ENCODE measurements at places on chromosomes 2 and 18.

GRCh38 chr2:136423516-136423996 is 305.6 kb upstream of the CXCR4 start:
- DNase-seq: peak; percentile 91

GRCh38 chr2:222228054-222228453 is 70.7 kb downstream of the PAX3 start:
- no peak for DNase-seq

DNA sequence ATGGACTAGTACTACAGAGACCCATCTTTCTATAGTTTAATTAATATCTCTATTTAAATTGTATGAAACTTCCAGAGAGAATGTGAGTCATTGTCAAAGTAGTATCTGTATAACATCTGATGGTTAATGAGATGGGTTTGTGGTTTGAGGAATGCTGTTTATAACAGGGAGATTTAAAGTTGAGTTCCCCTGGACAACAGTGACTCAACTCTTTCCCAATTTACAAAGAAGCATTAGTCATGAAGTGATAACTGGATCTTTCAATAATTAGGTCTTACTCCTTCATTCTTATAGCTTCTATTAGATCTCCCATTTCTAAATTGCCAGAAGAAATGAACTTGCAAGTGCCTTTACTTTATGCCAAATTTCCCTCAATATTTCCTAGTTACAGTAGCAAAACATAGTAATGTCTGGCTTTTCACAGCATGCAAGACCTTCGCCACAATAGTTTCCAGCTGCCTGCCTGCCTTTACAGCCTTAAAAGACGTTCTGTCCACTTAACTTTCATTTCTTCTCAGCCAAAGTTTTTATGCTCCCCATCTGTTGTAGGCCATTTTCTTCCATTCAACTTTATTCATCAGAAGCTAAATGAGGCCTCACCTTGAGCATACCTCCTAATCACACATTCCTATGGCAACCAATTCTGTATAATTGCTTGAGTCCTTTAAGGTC is 47.7 kb upstream of the WDR75 start:
- no peak for DNase-seq

DNA sequence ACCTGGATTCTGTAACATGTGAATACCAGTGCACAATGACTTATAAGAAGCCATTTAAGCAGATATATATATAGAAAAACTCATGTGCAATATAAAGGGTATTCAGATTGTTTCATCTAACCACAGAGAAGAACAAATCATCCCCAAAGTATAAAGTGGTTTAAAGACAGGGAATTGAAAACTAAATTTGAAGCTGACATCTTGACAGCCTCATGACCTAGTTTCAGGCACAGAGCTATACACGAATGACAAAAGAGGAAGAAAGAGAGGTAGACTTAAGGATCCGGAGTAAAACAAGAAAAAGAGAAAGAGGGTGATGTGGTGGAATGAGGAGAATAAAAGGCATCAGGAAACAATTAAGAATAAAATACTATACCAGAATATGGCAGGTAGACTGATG is 194.5 kb downstream of the EPHA4 start:
- no peak for DNase-seq

DNA sequence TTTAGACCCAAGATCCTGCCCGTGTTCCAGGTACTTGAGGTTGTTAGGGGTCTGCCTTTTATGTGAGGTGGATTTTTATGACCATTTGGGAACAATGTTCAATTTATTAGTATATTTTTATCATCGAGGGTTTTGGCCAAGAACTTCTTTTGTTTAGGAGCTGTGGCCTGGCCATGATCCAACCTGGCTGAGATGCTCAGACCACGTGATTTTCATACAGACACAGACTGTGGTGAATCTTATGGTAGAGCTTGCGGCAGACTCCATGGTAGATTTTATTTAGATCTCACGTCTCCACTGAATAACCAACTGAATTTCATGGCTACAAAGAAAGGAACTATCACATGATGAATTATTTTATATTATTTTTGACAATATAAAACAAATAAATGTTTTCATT is 405.5 kb upstream of the VWC2L start:
- DNase-seq: no peak

- DNase-seq: no peak
These were observed 19.5 kb downstream of the GPR45 start for GRCh38 chr2:105261061-105261460.

DNA sequence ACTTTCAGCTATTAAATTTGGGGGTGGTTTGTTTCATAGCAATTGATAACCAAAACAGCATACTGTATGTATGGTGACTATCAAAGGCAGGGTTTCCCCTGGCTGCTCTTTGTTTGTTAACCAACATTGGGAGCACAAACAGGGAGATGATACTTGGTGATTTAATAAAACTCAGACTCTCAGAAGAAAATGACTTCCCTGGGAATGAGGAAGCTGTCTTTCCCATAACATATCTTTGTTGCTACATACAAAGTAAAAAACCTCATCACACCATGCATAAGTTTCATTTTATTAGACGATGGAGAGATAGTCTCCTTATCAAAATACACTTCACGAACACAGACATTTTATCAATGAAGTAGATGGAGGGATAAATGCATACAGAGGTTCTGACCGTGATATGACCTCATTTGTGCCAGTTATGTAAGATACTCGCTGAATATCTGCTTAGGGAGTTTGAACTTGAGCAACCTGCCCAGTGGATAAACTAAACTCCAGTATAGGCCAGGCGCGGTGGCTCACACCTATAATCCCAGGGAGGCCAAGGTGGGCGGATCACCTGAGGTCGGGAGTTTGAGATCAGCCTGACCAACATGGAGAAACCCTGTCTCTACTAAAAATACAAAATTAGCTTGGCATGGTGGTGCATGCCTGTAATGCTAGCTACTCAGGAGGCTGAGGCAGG is 3.8 kb upstream of the NFE2L2 start:
- no peak for DNase-seq

- no peak for DNase-seq
These were observed 41.0 kb upstream of the ASAP2 start for GRCh38 chr2:9165625-9166024.

DNA sequence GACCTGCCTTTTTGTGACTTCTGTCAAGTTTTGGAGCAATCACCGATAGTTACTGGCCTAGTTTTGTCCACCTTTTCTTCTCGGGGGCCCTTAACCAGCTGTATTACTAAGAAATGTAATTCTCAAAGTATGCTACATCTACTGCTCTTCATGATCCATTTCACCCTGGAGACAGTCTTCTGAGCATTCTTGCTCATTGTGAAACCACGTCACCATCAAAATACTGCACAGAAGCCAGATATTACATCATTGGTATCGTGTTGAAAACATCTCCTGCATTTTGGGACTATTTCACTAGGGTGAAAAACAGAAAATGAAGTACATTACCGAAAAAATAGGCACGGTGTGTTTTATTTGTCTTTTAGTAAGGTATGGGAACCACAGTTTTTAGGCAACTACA is 11.7 kb downstream of the LYPD6B start:
- no peak for DNase-seq

GRCh38 chr2:123518367-123518766 is 506.7 kb upstream of the CNTNAP5 start:
- no peak for DNase-seq

DNA sequence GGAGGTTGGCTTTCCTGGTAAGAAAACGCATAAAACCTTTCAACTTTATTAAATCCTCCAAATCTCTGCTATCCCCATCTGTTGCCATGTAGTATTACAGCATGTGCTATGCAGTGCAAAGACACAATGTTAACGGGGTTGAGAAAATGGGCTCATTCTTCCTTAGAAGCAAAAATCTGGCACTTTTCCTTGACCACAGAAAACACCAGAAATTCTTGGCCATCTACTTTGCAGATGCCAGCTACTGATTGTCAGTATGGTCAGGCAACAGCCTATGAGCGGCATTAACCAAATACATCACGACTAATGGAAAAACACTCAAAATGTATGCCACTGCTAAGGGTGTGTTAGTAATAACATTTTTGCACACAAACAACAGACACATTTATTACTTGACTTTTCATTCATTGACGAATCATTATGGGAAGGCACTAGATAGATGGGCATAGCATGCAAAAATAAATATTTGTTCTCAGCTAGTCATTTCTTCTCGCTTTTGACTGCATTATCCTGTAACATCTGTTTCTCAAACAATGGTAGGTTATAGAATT is 65.2 kb upstream of the CRIM1 start:
- DNase-seq: no peak

- no peak for DNase-seq
These were observed 144.9 kb upstream of the MYCN start for GRCh38 chr2:15795426-15795825.

- DNase-seq: no peak
These were observed 388.9 kb upstream of the RGPD4 start for GRCh38 chr2:107437807-107438206.

GRCh38 chr18:33670029-33670428 is 92.0 kb downstream of the ASXL3 start:
- DNase-seq: no peak

- DNase-seq: no peak
These were observed 260.3 kb downstream of the TPGS2 start for GRCh38 chr18:36568487-36568886.

DNA sequence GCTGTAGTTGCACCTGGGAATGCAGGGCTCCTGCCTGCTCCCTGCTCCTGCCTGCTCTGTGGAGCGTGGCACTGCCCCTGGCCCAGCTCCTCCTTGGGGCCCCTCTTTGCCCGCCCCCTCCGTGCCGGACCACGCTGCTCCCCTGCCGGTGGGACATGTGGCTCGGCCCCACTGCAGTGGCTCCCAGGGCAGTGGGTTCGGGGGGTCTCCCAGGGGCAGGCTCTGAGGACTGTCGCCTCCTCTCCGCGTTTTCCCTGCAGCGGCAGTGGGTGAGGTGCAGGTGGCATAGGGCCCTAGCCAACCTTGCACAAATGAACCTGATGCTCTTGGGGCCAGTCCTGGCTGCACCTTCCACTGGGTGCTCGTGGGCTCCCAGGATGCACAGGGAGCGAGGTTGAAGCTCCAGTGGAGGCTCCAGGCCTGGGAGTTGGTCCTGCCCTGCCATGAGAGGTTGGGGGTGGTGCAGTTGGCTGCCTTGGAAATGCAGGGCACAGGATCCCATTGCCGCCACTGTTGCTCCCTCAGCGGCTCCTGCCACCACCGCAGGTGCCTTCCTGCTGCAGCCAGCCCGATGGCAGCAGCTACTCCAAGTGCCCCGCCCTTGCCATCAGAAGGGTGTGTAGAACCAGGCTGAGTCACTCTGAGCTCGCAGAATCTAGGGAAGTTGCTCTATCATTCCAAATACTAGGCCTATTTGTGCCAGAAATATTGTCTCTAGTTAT is 313.1 kb upstream of the SYT4 start:
- no peak for DNase-seq

DNA sequence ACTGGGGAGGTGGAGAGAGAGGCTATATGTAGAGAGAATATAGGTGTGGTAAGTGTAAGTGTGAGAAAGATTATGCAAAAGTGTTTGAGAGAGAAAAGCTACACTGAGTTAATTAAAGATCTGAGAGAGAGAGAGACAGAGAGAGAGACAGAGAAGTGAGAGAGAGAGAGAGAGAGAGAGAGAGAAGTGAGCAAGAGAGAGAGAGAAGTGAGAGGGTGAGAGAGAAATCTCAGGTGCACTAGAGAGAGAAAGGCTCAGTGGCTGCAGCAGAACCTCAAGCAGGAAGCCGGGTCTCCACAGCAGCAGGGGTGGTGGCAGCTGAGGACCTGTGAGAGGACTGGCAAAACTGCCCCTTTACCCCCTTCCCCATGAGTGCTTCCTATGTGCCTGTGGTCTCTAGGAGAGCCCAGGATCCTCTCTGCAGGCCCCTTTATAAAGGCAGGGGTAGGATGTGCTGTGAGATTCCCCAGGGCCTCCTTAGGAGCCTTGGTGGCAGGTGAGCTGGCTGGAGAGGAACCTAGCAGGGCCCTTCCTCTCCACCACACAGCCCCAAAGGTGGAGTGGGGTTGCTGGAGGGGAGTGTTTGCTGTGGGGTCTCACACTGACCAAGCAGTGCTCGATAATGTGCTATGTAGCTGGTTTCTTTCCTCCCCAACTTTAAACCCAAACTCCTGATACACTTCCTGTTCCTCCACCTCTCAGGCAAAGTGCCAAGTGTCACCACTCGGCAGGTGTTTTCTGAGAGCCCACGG is 52.6 kb downstream of the SLC4A5 start:
- peak; percentile 68 for DNase-seq

DNA sequence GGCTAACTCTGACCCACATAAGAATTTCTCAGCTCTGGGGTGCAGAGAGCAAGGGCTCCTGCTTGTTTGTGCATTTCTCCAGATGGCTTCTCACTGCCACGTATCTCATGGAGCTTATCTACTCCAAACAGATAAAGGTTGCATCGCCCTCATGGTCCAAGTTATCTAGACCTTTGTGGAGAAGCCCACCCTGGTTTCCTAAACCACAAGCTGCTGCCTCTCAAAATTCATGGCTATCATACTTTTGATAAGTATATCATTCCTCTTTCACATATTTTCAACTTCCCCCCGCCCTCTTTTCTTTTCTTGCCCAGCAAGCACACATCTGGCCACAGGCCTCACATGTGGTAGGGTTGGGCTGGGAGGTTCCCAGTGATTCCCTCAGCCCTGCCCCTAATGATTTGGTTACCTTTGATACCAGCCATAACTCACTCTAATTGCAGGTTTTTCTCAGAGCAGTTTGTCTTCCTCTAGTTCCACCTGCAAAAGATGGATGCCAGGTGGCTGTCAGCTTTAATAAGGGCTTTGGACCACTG is 146.0 kb downstream of the RHBDD1 start:
- no peak for DNase-seq

DNA sequence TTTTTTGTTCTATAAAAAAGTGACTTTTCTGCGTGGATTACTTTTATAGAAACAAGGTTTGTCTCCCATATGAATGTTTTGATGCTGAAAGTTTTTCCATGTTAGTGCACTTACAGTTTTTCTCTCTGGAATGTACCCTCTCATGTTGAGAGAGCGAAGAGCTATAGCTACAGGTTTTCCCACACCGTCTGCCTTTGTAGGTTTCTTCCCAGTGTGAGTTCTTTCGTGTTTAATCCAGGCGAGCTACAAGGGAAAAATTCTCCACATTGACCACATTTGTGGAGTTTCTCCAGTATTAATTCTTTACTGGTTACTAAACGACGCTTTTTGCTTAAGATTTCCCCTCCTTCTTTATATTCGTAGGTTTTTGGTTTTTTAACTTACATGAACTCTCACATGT is 85.1 kb downstream of the ACSL3 start:
- DNase-seq: no peak

Data from activated CD8-positive, alpha-beta memory T cell treated with anti-CD3 and anti-CD28 coated beads for 24 hours (primary cell).